ENCODE measurements at places on chromosomes 5 and 9.

DNA sequence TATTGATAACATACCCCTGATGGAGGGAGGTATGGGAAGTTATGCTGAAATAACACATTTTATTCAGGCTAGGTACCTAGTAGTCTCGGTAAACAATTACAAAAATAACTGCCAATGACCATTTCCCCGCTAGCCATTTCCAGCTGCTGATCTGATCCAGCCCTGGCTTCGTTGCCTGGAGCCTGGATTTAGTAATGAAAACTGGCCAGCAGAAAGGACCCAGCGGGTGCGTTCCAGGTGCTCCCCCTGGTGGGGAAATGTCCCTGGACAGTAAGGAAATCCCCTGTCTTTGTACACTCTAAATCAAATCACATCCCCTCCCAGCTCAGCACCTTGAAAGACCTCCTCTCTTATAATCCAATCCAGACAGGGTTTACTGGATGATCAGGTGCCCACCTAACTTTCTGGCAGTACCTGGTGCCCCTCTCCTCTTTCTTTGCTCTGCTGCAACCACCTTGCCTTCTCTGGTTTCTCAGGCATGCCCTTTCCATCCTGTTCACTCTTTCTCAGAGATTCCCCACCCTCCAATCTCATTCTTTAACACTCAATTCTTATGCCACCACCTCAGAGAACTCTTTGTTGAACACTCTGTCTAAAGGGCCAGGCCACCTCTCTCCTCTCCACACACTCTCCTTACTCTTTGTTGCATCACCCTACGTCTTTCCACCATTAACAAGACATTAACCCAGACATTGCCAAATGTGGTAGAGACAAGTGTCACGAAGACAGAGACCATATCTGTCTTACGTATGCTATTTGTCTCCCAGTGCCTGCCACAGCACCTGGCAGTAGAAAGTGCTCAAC lies 50.1 kb upstream of the SMAD5 start:
- peak; percentile 73 for DNase-seq

DNA sequence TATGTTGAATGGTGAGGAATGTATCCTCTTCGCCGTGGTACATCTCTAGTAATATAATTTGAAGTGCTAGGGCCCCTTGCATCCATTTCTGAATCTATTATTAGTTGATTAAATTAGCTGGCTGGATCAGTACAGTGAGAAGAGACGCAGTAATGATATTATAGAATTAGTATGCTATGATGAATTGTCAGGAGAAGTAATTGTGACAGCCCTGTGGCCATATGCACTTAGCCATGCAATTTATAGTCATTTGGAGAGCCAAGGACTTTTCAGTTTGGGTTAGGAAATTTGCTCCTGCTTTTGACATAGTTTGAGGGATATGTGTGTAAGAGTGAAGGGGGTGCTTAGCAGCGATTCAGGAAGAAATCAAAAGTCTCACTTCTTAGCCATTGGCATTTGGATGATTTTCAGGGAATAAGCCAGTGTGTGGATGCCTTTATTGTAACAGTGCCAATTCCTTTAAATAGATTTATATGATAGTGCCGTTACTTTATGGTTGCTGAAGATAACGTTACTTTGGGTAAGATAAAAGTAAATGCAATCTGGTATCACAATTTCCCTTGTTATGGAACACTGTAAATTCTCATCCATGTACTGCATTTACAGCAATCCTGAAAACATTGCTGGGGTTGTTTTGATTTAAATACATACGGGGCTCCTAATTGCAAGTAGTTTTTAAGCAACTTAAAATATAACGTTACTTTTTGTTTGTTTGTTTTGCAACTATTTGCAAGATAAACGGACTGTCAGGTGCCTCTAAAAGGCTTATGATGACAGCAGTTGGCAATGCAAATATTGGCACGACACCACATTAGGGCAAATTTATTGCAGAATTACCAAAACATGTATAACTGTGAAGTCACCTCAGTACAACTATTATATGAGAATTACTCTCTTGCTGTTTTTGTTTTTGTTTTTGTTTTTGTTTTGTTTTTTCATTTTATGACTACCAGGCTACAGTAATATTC lies 875.4 kb upstream of the WWC1 start:
- DNase-seq: no peak

DNA sequence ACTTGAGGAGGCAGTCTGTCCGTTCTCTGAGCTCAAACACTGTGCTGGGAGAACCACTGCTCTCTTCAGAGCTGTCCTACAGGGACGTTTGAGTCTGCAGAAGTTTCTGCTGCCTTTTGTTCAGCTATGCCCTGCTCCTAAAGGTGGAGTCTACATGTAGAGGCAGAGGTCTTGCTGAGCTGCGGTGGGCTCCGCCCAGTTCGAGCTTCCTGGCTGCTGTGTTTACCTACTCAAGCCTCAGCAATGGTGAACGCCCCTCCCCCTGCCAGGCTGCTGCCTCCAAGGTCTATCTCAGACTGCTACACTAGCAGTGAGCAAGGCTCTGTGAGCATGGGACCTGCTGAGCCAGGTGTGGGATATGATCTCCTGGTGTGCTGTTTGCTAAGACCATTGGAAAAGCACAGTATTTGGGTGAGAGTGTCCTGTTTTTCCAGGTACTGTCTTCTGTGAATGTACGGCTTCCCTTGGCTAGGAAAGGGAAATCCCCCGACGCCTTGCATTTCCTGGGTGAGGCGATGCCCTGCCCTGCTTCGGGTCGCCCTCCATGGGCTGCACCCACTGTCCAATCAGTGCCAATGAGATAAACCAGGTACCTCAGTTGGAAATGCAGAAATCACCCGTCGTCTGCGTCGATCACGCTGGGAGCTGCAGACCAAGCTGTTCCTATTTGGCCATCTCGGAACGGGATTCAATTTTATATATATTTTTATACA lies 58.5 kb downstream of the CNTRL start:
- DNase-seq: peak; percentile 82

- DNase-seq: no peak
Observed at GRCh38 chr5:56232538-56232937, 592 bp downstream of the ANKRD55 start.

DNA sequence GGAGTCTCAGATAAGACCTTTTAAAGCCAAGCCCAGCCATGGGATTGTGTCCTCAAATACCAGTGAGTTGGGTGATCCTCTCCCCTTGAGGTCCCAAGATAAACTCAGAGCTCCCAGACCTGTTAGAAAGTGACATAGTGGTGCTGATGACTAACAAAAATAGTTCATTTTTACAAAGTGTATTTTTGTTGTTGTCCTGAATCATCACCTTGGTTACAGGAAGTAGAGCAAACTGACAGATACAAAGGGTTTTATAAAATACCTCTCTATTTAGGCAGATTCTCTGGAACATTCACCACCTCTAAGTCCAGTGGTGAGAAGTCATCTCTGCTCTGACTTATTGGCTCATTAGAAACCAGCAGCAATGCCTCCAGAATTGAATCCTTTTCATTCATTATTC lies 259.3 kb downstream of the CEMIP2 start:
- DNase-seq: no peak

- DNase-seq: no peak
Observed at GRCh38 chr5:59491945-59492344, 401.6 kb downstream of the PDE4D start.

DNA sequence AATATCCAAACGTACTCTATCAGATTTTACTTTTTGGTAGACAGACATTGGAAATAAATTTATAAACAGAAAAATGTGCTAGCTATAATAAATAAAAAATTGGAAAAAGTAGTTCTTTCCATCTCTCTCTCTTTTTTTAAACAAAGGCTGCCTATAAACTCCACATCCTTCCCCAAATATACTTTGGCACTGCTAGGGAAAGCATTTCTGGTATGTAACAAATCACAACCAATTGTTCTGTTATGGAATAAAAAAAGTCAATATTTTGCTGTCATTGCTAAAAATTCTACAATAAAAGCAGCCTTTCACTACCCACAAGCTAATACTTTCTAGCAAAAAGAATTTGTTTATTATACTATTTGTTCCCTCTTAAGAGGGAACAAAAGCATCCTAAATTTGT lies 169.2 kb upstream of the TARS1 start:
- no peak for DNase-seq

DNA sequence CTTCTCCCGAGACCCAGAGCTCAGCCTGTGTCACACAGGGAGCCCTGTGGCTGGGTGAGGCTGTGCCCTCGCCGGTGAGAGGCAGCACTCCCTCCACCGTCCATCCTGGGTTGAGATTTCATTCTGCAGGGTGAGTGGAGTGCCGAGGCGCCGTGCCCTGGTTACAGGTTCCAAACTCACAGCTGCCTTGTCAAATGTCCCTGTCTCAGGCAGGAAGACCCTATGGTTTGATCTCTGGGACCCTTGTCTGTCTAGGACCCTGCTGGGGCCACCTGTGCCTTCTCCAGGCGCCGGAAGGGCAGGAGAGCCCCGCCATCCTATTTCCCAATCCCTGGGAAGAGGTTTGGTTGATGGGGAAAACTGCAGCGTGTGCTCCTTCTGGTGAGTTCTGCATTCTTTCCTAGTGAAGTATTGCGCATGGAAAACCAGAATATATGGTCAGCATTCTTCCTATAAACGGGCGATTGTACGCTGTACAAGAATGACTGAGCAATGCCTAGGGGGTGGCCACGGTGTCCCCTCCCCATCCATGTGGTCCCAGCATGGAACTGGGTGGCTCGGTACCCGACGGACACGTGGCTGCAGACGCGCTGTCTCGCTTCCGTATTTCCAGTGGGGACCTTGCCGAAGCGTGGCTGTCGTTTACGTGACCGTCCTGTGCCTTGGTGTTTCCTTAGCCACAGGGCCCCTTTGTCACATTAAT lies 95.9 kb upstream of the COL5A1 start:
- DNase-seq: no peak

DNA sequence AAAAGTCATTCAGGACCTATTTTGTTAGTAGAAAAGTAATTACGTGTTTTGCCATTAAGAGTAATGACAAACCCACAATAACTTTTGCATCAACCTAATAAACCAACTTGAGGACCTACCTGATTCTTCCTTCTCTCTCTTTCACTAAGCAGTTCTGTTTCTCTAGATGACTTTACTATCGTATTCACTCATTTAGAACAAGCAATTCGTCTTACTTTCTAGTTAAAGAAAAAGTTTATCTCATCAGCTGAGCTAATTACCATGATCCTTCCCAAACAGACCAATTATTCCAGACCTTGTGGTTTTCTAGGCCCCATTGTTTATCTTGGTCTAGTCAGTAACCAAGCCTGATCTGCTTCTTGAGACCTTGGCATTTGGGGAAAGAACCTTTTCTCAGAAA lies 49.6 kb upstream of the PRDM9 start:
- no peak for DNase-seq

DNA sequence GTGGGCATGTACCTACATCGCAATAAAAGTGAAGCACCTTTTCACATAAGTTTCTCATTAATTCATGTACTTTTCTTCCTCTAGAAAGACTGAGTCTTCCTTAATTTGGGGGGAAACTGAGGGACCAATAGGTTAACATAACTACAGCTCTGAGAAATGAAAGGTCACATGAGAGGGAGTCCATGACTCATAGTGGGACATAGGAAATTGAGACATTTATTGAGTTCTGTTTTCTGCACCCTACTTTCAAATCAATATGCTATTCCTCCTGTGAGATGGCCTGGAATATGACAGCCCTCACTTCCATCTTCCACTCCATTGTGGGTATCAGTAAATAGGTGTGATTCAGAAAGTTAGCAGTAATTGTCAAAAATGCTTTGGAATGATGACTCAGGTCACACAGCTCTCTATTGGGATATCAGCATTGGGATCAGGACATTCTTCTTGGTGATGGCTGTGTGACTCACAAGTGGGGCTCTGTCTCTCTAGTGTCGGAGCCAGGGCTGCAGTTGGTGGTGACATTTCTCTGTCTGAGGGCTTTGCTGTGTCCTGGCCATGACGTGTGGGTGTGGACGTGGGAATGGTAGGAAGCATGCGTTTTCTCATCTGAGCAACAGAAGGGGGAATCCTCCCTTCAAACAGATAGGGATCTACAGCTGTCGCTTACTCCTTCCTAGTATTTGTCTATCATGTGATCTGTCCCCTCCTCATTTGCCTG lies 125.0 kb downstream of the TRIO start:
- DNase-seq: no peak

- DNase-seq: no peak
Observed at GRCh38 chr5:150203832-150204589, 14.1 kb downstream of the SLC6A7 start.

DNA sequence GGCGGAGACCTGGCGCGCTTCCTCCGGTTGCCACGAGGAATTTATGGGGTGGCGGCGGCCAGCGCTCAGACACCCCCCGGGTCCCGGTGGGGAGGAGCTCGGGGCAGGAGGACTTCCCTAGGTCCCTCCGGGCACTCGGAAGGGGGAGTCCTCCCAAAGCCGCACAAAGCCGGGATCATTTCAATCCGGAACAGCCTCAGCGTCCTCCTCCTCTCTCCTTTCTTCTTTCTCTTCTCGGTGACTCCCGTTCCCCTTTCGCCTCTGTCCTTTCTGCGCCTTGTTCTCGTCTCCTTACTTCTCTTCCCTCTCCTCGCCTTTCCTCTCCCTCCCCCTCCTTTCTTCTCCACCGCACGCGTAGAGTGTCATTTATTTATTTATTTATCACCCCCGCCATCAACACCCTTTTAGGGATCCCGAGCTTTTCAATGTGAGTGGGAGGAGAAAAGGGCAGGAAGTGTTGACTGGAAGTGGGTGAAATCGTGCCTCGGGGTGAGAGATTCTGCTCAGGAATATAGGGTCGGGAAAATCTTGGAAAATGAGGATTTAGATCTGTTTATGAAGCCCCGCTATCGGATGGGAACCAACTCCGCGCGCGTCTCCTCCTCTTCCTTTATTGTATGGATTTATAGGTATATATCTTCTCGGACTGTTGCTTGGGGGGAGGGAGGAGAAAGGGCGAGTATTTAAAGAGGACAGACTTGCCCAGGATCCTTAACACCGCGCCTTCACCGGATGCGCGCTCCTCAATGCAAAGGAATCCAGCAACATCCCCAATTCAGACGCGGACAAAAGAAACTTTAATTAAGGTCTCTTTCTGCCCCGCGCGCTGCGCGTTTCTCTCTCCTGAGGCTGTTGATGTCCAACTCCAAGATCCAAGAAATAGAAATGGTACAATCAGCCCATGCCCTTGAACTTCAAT lies 2.0 kb upstream of the ZNF462 start:
- no peak for DNase-seq

DNA sequence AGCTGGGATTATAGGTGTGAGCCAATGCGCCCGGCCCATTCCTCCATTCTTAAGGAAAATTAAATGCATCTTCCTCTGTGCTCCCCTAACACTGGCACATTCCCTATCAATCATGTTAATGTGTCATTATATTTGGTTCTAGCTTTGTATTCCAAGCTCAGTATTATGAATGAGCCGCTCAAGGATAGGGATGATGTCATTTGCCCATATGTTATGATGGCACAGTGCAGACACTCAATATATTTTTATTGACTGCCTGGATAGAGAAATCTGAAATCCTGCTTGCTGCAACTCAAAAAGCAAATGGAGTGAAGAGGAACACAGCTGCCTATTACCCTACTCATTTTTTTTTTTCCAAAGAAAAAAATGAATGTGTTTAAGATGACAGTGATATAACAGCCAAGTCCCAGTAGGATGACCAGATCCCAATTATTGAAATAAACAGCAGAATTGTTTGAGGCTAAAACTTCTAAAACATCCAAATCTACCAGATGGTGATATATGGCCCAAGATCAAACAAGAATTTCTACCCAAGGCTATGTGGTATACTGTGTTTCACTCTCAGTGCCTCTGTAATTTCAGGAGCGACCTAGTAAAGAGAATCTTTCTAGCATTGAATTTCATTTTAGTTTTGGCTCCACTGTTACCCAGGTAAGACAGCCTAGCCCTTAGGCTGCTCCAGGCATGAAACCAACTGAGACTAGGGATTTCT lies 16.3 kb downstream of the SUSD1 start:
- DNase-seq: no peak

Data from activated CD4-positive, alpha-beta memory T cell treated with anti-CD3 and anti-CD28 coated beads for 36 hours (primary cell).